ENCODE measurements at places on chromosomes 7 and 10.
A peak's percentile ranks its signal among the peaks of the same experiment; 100 is the strongest.

- no peak for DNase-seq
Observed at GRCh38 chr10:43576580-43576979, 2.2 kb upstream of the ZNF239 start.

- DNase-seq: no peak
Observed at GRCh38 chr7:98236355-98237185, 15.5 kb downstream of the TECPR1 start.

- DNase-seq: no peak
Observed at GRCh38 chr10:13262433-13262832, 28.3 kb upstream of the UCMA start.

DNA sequence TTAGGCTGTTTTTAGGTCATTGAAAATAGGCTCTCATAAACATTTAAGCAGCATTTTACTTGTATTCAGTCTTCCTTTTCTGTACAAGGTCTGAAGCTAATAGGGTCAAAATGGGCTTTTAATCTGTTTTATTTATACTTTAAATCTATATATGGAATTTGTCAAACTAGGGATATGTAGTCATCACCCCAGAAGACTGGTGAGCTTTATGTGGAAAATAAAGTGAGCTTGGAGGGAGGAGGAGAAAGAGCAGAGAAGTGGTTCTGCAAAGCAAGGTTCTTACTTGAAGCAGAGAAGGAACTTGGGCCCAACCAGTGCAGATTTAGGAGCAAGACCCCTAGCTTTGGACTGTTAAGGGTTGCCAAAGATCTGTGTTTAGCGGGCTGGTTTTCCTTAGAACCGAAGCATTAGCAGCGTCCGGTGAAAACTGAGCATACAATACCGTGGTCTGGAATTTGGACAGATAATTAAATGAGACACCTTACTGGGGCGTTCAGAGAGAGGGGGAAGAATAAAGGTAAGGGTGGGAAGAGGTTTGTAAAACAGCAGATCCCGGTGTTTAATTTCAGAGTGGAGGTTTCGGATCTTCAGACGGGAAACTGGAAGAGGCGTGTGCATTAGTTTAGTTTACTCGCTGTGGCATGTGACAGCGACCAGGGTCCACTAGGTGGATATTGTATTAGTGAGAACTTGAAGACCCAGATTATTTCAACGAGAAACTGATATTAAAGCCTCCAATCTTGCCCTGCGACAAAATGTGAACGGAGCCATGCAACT is 2.4 kb downstream of the BAMBI start:
- DNase-seq: no peak

- DNase-seq: no peak
Observed at GRCh38 chr7:72334066-72334465, 78.1 kb downstream of the CALN1 start.

GRCh38 chr7:77455321-77455720 is 39.2 kb upstream of the GSAP start:
- DNase-seq: peak; percentile 70

GRCh38 chr10:101019440-101019703 is 11.6 kb downstream of the PDZD7 start:
- no peak for DNase-seq

GRCh38 chr10:79159785-79160184 is 91.0 kb downstream of the ZMIZ1 start:
- no peak for DNase-seq

- no peak for DNase-seq
Observed at GRCh38 chr10:90787393-90788198, 70.2 kb downstream of the HTR7 start.

DNA sequence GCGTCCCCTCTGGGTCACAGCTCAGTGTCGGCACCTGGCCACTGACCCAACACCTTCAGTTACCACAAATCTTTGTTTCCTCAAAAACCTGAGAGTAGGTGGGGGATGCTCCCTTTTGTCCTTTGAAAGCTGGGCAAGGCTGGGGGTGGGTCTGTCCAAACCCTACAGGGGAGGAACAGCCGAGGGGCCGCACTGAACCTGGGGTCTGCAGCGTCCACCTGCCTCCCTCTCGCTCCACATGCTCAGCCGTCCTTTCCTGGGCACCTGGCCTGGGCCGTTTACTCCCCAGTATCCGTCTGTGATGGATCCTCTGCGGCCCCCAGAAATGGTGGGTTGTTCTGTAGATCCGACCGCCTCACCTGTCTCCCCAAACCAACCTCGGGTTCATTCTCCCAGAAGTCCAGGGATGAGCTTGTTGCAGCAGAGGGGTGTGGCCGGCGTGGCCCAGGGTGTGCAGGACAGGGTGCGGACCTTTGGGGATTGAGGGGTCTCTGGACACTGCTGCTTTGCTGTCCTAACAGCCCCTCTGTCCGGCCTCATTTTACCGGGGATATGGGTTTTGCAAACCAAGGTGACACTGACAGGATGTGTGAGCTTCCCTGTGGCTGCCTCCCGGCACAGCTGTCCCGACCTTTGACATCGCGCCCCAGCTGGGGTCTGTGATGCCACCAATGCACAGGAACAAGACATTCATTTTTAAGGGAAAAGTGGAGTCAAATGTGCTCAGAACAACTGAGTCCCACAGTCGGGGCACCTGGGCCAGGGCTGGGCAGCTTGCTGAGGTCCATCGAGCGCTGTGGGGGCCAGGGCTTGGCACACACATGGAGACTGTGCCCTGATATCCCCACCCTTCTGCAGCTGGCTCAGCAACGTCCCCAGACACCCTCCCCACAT is 115.9 kb downstream of the VIPR2 start:
- no peak for DNase-seq
